Keratinocyte (primary cell): ENCODE measurements at places on chromosomes 2 and 18. TPM values are rescaled to one million over a fixed set of nuclear protein-coding genes. Genes with fewer than 3 reads are reported as not detected.

- no peak for DNase-seq
Measured at GRCh38 chr18:44495151-44495550, 185.5 kb upstream of the SETBP1 start.

- DNase-seq, result no peak
Measured at GRCh38 chr2:174553811-174554493, 43.7 kb downstream of the WIPF1 start.

GRCh38 chr2:152694161-152694661 lies 23.1 kb downstream of the PRPF40A start:
- DNase-seq, result no peak

- no peak for DNase-seq
Measured at GRCh38 chr2:101272045-101272784, 19.5 kb downstream of the CNOT11 start.

PLB1 gene
- 5.2 to 6.7 TPM (median 5.4 TPM) in 3 replicates for polyA plus RNA-seq

FOSL2 gene
- 20.4 to 32.7 TPM (median 24.1 TPM) in 3 replicates for polyA plus RNA-seq

DNA sequence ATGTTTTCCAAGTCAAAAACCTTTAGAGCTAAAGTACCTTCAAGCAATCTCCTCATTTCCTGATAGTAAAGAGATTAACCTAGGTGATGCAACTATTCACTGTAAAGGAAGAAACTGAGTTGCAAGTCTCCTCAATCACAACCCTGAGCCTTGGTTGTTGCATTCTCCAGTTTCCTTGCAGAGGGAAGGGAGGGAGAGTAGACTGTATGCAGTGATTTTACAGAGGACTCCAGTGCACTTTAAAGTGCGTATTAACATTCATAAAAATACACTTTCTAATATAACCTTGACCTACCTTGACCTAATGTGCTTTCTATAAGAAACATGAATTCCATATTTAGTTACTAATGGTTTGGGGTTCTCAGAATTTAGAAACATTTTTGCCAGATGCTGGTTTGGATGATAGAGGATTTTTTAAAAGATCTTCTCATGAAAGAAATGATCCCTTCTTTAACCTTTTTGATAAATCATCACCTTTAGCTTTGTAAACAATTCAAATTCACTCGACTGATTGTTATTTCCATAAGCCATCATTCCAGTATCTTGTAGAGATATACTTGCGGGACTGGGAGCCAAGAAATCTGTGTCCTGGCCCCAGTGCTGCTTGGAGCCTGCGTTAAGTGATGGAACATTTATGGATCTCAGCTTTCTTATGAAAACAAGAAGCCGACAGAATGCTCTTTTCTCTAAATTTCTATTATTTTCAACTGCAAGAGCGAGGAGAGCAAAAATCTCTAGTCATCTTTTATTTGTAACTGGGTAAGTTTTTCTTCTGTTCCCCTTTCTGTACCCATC lies 228.3 kb downstream of the ZNF521 start:
- DNase-seq, result no peak

DSG4 gene
- 0.18 to 0.50 TPM (median 0.19 TPM) in 3 replicates for polyA plus RNA-seq

- no peak for DNase-seq
Measured at GRCh38 chr2:19673213-19673791, 228.5 kb downstream of the TTC32 start.

SMAD7 gene
- polyA plus RNA-seq, result 9.5 to 12.2 TPM (median 10.7 TPM) in 3 replicates

GRCh38 chr2:171515672-171516298 lies 6.5 kb upstream of the CYBRD1 start:
- no peak for DNase-seq

- DNase-seq, result no peak
Measured at GRCh38 chr2:188495969-188496431, 204.3 kb downstream of the GULP1 start.

ODC1 gene
- polyA plus RNA-seq, result 501 to 637 TPM (median 613 TPM) in 3 replicates

CD28 gene
- polyA plus RNA-seq, result 0.01 TPM in 1 of 3 replicates, not detected in the others

GRCh38 chr18:58095655-58096054 lies 51.6 kb downstream of the NEDD4L start:
- no peak for DNase-seq

DNA sequence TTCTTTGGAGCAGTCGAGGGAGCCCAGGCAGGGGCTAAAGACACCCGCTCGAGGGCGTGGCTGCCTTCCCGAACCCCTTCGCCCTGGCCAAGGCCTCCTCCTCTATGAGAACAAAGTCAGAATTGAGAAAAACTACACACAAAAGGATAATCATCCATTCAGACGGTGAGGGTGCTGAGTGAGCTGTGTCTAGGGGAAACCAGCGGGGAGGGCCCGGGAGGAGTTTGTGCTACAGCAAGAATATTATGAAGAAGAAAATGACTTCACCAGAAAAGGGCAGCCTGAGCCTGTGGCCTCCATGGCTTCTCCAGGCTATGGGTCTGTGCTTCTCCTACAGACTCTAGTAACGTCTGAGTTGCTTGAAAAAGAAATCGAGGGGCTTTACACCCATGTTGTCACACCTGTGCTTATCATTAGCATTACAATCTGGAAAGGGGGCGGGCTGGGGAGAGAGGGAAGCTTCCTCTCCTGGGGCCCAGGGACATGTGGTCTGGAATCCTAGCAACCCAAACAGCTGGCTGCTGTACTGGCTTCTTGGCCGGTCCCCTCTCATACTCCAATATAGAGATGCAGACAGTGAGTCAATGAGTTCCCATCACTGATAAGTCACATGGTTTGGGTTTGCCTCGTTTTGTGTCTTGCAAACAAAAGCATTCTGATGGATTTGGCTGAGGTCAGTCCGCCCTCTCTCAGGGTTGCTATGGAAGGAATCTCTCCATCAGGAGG lies 52.0 kb upstream of the ARL4C start:
- DNase-seq, result no peak

HOXD3 gene
- polyA plus RNA-seq, result not detected in 3 replicates

ANKRD30BL gene
- not detected in 3 replicates for polyA plus RNA-seq

ANKRD62 gene
- polyA plus RNA-seq, result not detected in 3 replicates

- peak; percentile 5 for DNase-seq
Measured at GRCh38 chr2:105545730-105546627, 147.1 kb upstream of the FHL2 start.

SPC25 gene
- polyA plus RNA-seq, result 1.0 to 7.1 TPM (median 4.9 TPM) in 3 replicates

- no peak for DNase-seq
Measured at GRCh38 chr18:74990563-74991081, 218.3 kb downstream of the PTGR3 start.

CNPPD1 gene
- 26.1 to 32.2 TPM (median 29.1 TPM) in 3 replicates for polyA plus RNA-seq

SLC5A7 gene
- polyA plus RNA-seq, result not detected in 3 replicates

- DNase-seq, result no peak
Measured at GRCh38 chr2:218255446-218255845, 5.4 kb upstream of the GPBAR1 start.
